ENCODE measurements at places on chromosomes 1 and 21.

DNA sequence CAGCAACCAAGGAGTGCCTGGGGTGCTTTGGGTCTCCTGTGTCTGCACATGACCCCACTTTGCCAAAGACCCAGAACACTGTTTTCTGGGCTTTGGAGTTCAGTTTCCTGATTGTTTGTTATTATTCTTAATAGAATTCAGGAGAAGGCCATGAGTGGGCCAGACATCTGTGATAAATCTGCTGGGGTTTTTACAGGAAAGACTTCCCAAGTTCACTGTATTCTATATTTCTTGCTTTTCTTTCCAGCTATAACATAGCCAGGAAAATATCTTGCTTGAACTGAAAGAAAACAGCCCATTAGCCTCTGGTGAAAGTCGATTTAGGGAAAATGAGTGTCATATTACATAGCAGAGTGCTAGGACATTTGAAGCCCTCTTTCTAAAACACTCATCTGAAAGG lies 345.1 kb upstream of the USP24 start:
- no peak overlapping the region for H3K4me3 ChIP-seq
- DNase-seq: no peak
- no peaks in the 10 kb centered on the region for H3K27me3 ChIP-seq
- no peak overlapping the region for H3K27ac ChIP-seq
- H3K4me1 ChIP-seq: 0 out of 2 replicates have a peak, but pooled peaks cover 1% of the 10 kb centered on the region

DNA sequence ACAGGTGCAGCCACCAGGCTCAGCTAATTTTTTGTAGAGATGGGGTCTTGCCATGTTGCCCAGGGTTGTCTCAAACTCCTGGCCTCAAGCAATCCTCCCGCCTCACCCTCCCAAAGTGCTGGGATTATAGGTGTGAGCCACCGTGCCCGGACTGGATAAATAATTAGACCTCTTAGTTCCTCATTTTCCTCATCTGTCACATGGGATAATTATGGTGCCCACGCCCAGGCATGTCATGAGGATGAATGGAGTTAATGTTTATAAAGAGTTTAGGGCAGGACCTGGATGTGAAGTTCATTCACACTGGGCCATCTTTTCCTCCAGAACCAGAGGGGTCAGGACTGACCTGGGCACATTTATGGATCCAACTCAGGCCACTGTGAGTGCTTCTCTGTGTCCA lies 23.7 kb downstream of the PADI3 start:
- H3K4me3 ChIP-seq: no peak overlapping the region
- H3K27ac ChIP-seq: no peak overlapping the region
- no peaks in the 10 kb centered on the region for H3K36me3 ChIP-seq

GRCh38 chr1:31064718-31065309 lies 703 bp downstream of the PUM1 start:
- no peaks in the 10 kb centered on the region for H3K36me3 ChIP-seq
- H3K27ac ChIP-seq: no peak overlapping the region
- H3K4me3 ChIP-seq: peak overlapping the region; percentile 92
- DNase-seq: no peak
- no peaks in the 10 kb centered on the region for H3K4me1 ChIP-seq

DNA sequence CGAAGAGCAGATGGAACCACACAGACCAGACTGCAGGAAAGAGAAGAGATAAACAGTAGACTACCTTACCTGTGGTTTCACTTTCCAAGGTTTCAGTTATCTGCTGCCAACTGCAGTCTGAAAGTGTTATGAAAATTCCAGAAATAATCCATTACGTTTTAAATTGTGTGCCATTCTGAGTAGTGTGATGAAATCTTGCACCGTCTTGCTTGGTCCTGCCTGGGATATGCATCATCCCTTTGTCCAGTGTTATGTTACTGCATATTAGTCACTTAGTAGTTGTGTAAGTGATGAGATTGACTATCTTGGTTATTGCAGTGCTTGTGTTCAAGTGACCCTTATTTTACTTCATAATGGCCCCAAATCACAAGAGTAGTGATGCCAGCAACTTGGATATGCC lies 33.9 kb downstream of the DNAJC6 start:
- no peaks in the 10 kb centered on the region for H3K27me3 ChIP-seq
- H3K4me3 ChIP-seq: no peak overlapping the region
- H3K4me1 ChIP-seq: 0 out of 2 replicates have a peak, but pooled peaks cover 1% of the 10 kb centered on the region
- DNase-seq: no peak

- no peak overlapping the region for H3K4me3 ChIP-seq
- peaks cover 3% of the 10 kb centered on the region for H3K4me1 ChIP-seq
- H3K36me3 ChIP-seq: no peaks in the 10 kb centered on the region
- no peak overlapping the region for H3K27ac ChIP-seq
- H3K27me3 ChIP-seq: no peaks in the 10 kb centered on the region
Measured at GRCh38 chr21:15775981-15776380, 46.2 kb downstream of the USP25 start.

DNA sequence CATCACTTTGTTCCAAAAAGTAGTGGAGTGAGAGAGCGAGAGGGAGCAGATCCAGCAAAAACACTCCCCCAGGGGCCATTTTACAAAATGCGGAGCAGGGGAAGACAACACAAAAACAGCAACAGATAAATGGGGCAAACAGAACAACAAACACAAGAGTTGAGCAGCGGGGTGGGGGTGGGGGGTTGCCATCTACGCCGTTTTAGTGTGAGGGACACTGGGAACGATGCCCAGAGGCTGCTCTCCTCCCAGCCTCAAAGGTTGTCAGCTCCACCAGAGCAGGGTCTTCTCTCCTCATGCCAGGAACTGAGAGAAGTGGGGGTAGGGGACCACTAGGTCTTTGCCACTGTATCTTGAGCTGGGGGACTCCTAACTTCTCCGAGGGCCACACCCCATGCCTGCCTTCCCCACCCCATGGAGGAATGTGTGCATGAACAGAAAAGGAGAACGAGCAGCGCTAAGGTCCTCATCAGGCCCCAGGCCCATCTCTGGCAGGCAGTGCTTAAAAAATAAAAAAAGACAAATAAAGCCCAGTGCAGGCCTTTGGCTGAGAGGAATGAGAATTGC lies 1.3 kb upstream of the PBXIP1 start:
- 0 out of 2 replicates have a peak, but pooled peaks cover 6% of the 10 kb centered on the region for H3K36me3 ChIP-seq
- no peaks in the 10 kb centered on the region for H3K27me3 ChIP-seq
- no peak overlapping the region for H3K4me3 ChIP-seq
- peaks cover 7% of the 10 kb centered on the region for H3K4me1 ChIP-seq

DNA sequence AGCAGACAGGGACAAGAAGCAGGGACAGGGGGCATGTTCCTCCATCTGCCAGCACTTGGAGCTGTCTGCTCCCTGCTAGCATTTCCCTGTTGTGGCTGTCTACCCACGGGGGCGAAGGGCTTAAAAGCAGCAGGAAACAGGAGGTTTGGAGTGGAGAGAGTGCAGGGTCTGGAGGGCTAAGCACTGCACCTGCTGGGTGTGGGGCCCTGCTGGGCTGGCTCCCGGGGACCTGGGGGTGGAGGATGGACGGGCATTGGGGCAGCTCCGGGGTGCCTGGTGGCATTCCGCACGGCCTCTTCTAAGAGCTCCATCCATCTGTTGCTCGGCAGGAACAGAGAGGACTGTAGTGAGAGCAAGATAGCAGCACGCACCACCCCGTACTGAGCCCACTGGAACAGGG lies 21.2 kb downstream of the LRRC71 start:
- peaks cover 39% of the 10 kb centered on the region for H3K36me3 ChIP-seq
- no peak overlapping the region for H3K4me3 ChIP-seq
- no peak overlapping the region for H3K27ac ChIP-seq
- H3K4me1 ChIP-seq: no peaks in the 10 kb centered on the region
- no peak for DNase-seq
- H3K27me3 ChIP-seq: no peaks in the 10 kb centered on the region

DNA sequence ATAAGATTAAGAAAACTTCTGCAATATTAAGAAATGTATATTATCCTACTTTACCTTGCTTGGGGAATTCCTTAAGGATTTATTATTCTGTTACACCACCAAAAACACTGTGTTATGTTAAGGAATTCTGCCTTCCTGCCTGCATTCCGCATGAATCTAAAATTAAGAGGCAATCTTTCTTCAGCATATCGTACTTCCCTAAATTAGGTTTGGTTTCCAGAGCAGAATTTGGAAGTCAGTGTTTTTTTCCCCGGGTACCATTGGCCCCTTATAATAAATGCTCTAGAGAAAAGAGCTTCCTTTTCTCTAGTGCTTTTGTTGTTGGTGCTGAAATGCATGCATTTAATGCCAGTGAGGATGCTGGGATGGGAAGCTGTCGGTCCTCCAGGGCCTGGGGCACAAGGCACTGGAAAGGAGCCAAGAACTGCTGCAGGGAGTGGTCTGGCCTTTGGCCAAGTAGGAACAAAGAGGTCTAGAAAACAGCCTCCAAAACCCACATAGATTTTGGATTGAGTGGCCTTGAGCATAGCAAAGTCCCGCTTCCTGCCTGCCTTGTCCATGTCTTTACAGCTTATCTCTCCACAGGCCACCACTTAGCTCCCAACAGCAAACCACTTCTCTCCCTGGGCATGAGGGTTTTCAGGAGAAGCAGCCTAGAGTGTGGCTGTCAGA lies 69.9 kb downstream of the RRAGC start:
- no peaks in the 10 kb centered on the region for H3K27me3 ChIP-seq
- no peaks in the 10 kb centered on the region for H3K4me1 ChIP-seq
- no peak for DNase-seq
- H3K36me3 ChIP-seq: no peaks in the 10 kb centered on the region
- H3K4me3 ChIP-seq: no peak overlapping the region
- no peak overlapping the region for H3K27ac ChIP-seq

GRCh38 chr1:194723067-194723466 lies 1536.7 kb upstream of the B3GALT2 start:
- DNase-seq: no peak
- H3K27ac ChIP-seq: no peak overlapping the region
- H3K4me1 ChIP-seq: no peaks in the 10 kb centered on the region
- H3K4me3 ChIP-seq: no peak overlapping the region

GRCh38 chr1:40921522-40921921 lies 58.0 kb upstream of the CTPS1 start:
- no peak overlapping the region for H3K4me3 ChIP-seq
- H3K36me3 ChIP-seq: no peaks in the 10 kb centered on the region
- no peaks in the 10 kb centered on the region for H3K4me1 ChIP-seq
- DNase-seq: no peak
- H3K27ac ChIP-seq: no peak overlapping the region

- no peak overlapping the region for H3K4me3 ChIP-seq
- no peaks in the 10 kb centered on the region for H3K27me3 ChIP-seq
- H3K4me1 ChIP-seq: no peaks in the 10 kb centered on the region
- no peaks in the 10 kb centered on the region for H3K36me3 ChIP-seq
- H3K27ac ChIP-seq: no peak overlapping the region
Measured at GRCh38 chr1:167562702-167563101, 9.1 kb upstream of the CREG1 start.

- no peaks in the 10 kb centered on the region for H3K4me1 ChIP-seq
- no peaks in the 10 kb centered on the region for H3K36me3 ChIP-seq
- H3K27me3 ChIP-seq: no peaks in the 10 kb centered on the region
Measured at GRCh38 chr1:172582889-172583288, 49.9 kb downstream of the SUCO start.

GRCh38 chr1:230117694-230118093 lies 50.7 kb downstream of the GALNT2 start:
- no peak overlapping the region for H3K27ac ChIP-seq
- no peaks in the 10 kb centered on the region for H3K27me3 ChIP-seq
- no peak for DNase-seq
- H3K4me3 ChIP-seq: no peak overlapping the region
- H3K36me3 ChIP-seq: no peaks in the 10 kb centered on the region
- H3K4me1 ChIP-seq: peaks cover 7% of the 10 kb centered on the region

GRCh38 chr1:209875515-209875914 lies 47.7 kb downstream of the UTP25 start:
- peak; percentile 41 for DNase-seq
- no peaks in the 10 kb centered on the region for H3K27me3 ChIP-seq
- H3K36me3 ChIP-seq: no peaks in the 10 kb centered on the region
- no peaks in the 10 kb centered on the region for H3K4me1 ChIP-seq
- no peak overlapping the region for H3K27ac ChIP-seq

Measured in iPS DF 6.9 (cell line).